MG63 (cell line): ENCODE measurements at places on chromosomes 7 and 10.

DNA sequence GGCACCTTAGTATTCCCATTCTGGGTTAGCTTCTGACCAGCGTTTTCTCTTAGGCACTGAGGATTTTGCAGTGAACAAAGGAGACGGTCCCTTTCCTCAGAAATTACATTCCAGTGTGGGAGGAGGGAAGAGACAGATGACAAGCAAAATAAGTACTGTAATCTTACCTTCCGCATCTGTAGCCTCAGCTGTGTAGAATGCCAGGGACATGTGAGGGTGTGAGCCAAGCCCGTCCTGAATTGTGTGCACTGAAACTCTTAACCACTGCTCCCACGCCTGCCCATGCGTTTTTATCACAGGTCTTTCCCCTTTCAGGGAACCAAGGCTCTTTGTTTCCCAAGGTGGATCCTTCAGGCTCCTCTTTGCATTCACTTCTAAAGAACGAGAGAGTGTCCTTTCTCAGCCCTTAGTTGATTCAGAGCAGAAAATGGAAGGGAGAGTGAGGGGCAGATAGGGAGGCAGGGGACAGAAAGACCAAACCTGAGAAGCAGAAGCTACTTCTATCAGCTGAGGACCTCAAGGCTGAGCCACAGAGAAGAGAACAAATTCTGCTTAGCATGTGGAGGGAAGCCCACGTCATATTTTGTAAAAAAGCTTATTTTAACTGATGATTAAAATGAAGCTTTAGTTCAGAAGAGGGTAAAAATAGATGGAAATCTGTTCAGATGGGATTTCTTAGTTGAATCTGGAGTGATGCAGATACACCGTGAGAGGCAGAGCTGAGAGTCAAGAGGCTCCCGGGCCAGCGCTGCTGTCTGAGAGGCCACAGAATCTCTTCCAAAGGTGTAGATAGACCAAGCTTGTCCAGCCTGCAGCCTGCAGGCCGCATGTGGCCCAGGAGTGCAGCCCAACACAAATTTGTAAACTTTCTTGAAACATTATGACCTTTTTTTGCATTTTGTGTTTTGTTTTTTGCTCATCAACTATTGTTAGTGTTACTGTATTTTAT, 122.5 kb downstream of the CCNY start:
- no peak for DNase-seq

DNA sequence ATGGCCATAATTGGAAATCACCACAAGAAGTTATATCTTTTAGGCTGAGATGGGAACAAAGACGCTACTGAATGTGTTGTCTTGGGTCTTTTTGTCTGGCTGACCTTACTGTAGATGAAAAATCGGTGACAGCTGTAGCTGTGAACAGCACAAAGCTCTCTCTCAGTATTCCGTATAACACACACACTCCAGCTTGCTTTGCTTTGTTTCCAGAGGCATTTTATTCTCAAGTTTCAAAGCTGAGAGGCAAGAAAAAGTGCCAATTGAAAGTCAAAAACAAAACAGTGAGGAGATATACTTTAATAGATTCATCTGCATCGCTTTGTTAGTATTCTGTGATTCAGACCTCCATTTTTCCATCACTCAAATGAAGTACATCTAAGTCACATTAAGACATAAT, 39.6 kb upstream of the CABCOCO1 start:
- no peak for DNase-seq

- DNase-seq: no peak
Measured at GRCh38 chr10:87750817-87751216, 67.2 kb downstream of the ATAD1 start.

DNA sequence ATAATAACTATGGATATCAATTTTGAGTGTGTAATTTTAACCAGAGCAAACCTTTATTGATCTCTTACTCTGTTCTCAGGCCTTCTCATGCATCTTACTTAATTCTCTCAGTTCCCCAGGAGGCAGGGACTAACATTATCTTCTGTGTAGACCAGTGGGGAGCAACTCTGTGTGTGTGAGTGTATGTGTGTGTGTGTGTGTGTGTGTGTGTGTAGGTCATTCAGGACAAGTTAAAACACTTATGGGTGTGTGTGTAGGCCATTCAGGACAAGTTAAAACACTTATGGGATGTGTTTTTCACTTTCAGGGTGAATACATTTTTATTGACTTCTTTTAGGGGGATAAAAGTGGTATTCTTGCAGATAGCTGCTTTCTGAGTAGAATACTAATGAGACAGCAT, 145.0 kb downstream of the ADAM12 start:
- DNase-seq: no peak

DNA sequence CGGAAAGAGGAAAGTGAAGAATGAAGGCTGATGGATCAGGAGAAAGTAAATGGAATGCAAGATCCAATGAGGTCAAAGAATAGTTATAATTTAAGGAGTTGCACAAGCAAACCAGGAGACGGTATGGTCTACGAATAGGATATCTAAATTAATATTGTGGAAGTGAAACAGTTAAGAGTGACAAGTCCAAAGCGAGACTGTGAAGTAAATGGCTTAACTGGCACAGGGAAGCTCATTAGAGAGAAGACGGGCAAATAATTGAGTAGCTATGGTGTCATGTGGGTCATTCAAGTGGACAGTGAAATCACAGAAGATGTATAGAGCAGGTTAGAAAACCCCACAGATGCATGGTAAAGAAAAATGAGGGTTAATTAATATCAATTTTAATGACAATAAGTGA, 3.2 kb downstream of the CYP51A1 start:
- DNase-seq: no peak

DNA sequence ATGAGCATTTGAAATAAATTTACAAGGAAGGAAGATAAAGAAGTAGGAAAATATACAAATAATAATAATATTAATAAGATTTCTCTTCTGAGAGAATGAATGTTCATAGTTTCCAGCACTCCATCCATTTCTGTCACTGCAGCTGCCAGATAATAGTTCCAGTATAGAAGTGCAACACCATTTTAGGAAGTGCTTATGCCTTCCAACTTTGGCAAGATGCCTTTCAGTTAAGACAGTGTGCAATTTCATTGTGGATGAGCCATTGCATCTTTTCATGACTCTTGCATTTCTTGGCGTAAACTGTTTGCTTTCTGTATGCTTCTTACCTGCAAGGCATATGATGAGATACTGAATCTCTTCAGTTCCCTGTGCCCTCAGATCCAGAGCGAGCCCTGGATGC, 185.0 kb downstream of the PDE1C start:
- DNase-seq: no peak

- no peak for DNase-seq
Measured at GRCh38 chr7:29892231-29892630, 85.9 kb downstream of the WIPF3 start.
